Activated CD4-positive, alpha-beta T cell treated with anti-CD3 and anti-CD28 coated beads, Interleukin-2, amount 10 ng/mL, durations not matched to agents 7 days and 5 days (primary cell): ENCODE measurements at places on chromosomes 1 and 21. TPM values are rescaled to one million over a fixed set of nuclear protein-coding genes. Genes with fewer than 3 reads are reported as not detected.

- H3K36me3 ChIP-seq = no peaks in the 10 kb centered on the region
- no peaks in the 10 kb centered on the region for H3K27me3 ChIP-seq
- peaks cover 4% of the 10 kb centered on the region for H3K4me1 ChIP-seq
- no peak overlapping the region for H3K4me3 ChIP-seq
Measured at GRCh38 chr1:110250749-110251148, 40.6 kb downstream of the KCNC4 start.

DNA sequence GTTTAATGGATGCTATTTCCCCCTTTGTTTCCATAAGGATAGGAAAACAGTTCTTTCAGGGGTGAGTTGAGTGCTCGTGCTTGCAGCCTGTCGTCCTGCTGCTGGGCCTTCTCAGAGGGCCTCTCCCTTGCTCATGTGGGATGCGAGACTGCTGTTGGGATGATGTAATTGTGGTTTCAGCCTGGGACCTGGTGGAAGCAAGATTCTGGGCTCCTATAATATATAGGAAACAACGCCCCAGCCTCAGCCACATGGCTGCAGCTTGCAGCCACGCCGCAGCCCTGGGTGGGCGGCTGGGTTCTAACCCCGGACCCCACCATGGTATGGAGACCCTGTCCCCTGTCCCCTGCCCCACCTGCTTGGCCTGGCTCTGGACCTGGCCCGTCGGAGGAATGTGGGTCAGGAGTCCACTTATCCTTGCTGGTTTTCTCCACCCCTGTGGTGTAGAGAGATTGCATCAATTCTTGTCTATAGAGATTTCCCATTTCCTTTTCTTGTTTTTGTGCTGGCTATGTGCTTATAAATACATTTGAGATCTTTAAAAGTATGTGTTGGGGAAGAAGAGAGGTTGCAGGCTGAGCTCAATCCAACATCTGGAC, 357.8 kb downstream of the SIPA1L2 start:
- H3K27me3 ChIP-seq = peaks cover 7% of the 10 kb centered on the region
- H3K4me1 ChIP-seq = no peaks in the 10 kb centered on the region
- no peak for DNase-seq

KCNJ9 gene
- total RNA-seq = not detected

- no peak for DNase-seq
- no peak overlapping the region for H3K4me3 ChIP-seq
- H3K4me1 ChIP-seq = no peaks in the 10 kb centered on the region
- H3K27me3 ChIP-seq = no peaks in the 10 kb centered on the region
- no peaks in the 10 kb centered on the region for H3K36me3 ChIP-seq
Measured at GRCh38 chr1:232486454-232487207, 143.3 kb downstream of the SIPA1L2 start.

GRCh38 chr1:15883326-15883725, 35.8 kb downstream of the SPEN start:
- H3K36me3 ChIP-seq = peaks cover 11% of the 10 kb centered on the region
- no peaks in the 10 kb centered on the region for H3K27me3 ChIP-seq
- peaks cover 50% of the 10 kb centered on the region for H3K4me1 ChIP-seq
- H3K4me3 ChIP-seq = no peak overlapping the region

RGS8 gene
- not detected for total RNA-seq

GRCh38 chr1:199292896-199293295, 654.1 kb downstream of the PTPRC start:
- no peak for DNase-seq
- H3K4me1 ChIP-seq = no peaks in the 10 kb centered on the region
- H3K4me3 ChIP-seq = no peak overlapping the region

DNA sequence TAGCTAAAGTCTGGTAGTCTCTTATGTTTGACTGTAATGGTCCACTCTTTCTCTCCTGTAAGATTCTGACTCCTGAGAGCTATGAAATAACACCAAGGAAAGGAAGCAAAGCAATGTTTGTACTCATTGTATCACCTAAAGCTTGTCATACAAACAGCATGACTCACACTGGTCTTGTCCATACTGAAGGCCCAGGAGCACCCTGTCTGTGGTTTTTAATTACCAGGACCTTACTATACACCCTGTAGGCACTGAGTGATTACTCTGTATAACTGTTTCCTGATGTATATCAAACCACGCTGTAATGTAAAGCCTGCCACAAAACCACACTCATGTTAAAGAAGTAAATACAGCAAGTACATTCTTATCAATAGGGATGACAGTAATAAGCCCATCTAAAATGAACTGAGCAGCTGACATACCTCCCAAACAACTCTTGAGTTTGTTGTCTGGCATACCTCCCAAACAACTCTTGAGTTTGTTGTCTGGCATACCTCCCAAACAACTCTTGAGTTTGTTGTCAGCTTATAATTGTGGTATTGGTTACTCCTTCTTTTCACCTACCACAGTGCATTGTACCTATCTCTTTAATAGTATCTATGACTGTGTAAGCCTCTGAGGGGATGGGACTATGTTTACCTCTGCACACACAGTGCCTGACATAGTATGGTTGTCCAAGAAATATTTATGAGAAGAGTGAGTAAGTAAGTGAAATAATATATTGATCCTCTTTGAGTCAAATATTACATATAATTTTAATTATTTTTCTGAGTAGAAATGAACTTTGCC, 11.6 kb upstream of the TNFSF18 start:
- H3K27ac ChIP-seq = no peak overlapping the region
- H3K27me3 ChIP-seq = peaks cover 13% of the 10 kb centered on the region
- H3K36me3 ChIP-seq = no peaks in the 10 kb centered on the region
- DNase-seq = no peak

EXTL1 gene
- total RNA-seq = not detected
